ENCODE measurements at places on chromosomes 11 and 22.
A peak's percentile ranks its signal among the peaks of the same experiment; 100 is the strongest.

GRCh38 chr22:27990879-27991278, 71.8 kb upstream of the PITPNB start:
- no peak for DNase-seq

GRCh38 chr11:17258670-17259069, 17.9 kb upstream of the NUCB2 start:
- no peak for DNase-seq

DNA sequence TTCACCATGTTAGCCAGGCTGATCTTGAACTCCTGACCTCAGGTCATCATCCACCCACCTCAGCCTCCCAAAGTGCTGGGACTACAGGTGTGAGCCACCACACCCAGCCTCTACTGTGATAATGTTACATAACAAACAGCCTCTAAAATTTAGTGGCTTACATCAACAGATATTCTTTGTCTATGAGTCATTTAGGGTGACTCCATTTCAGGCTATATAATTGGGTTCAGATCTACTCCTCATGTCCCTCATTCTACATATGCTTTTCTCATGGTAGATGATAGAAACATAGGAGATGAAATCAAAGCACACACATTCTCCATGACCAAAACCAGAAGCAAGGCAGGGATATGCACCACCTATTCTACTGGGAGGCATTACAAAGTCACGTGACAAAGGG, 72.7 kb downstream of the SIK2 start:
- no peak for DNase-seq

DNA sequence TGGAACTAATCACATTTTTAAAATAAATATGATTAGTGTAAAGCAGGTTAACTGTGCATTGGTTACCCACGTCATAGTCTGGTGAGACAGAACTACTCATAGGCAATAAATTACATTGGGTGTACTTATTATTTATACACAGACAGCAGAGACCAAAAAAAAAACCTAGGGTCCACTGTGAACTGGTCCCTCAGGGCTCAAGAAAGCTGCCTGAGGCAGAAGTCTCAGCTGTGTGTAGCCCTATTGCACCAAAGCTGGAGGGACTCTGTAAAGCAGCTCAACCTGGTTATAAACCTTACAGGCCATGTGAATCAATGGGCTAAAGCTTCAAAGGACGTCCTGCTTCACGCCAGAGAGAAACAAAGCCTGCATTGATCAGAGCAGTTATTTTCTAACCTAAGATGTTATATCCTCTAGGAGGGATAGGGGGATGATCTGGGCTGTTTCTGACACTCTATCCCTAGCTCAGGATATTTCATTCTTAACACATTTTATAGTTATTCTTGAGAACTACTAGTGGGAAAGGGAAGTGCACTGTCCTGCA, 432.2 kb upstream of the ANO3 start:
- no peak for DNase-seq

- DNase-seq: no peak
These were observed 37.7 kb upstream of the SPTBN2 start for GRCh38 chr11:66766681-66767080.

DNA sequence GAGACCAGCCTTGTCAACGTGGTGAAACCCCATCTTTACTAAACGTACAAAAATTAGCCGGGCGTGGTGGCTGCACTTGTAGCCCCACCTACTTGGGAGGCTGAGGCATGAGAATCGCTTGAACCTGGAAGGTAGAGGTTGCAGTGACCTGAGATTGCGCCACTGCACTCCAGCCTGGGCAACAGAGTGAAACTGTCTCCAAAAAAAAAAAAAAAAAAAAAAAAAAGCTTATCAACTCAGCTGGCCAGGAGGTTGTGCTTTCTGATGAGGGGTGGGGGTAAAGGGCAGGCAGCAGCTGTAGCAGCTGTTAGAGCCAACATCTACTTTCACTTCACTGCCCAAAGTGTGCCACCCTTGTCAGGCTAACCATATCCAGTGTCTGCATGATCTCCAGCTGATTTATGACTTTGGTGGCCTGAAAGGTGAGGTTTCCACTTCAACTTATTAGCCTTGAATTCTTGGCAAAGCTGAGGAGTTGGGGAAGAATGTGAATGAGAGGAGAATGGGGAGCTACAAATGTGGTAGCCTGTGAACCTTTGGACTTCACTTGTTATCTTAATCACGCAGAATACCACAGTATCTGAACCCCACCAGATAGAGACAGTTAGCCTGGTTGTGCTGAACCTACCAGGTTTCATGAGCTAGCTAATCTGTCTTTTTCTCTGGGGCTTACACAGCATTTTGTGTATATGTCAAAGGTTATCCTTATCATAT, 19.6 kb downstream of the RNF121 start:
- DNase-seq: no peak

DNA sequence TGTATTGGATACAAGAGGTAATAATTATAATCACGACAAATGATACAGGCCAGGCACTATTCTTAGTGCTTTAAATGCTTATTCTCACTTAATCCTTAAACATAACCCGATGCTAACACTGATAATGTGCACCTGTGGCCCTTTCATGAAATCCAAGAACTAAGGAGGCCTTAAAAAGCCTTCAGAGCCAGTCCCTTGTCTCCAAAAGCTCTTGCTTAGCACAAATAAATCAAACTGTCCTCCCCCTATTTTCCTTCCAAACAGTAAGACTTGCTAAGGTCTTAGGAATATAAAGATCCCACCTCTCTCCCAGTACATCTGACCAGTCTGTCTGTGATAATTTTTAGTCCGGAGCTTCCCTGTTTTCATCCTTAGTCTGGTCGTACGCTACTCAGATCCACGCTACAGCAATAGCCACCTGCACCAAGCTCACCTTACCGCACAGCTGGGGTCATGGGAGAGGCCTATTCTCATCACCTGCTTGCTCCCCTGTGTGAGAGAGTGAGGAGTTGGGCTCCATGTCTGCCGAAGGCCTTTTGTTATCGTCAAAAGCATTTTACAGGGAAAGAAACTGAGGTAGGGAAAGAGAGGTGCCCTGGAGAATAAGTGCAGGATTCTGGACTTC, 16.9 kb downstream of the FXYD6 start:
- no peak for DNase-seq

DNA sequence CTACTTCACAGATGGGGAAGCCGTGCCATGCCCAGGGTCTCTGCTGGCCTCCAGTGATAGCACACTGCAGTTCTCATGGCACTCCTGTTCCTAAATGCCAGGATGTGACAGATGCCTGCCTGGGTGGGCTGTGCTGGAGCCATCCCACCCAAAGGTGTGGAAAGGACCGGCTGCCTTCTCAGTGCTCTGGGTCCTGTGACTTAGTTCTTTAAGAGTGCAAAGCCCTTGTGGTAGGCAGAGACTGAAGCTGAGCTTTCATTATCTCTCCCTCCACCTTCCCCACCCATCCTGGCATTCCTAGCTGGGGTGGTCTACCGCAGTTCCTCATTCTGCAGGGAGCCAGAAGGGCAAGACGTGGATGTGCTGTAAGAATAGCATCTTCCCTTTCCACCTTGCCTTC, 150.1 kb downstream of the CEP164 start:
- DNase-seq: no peak

DNA sequence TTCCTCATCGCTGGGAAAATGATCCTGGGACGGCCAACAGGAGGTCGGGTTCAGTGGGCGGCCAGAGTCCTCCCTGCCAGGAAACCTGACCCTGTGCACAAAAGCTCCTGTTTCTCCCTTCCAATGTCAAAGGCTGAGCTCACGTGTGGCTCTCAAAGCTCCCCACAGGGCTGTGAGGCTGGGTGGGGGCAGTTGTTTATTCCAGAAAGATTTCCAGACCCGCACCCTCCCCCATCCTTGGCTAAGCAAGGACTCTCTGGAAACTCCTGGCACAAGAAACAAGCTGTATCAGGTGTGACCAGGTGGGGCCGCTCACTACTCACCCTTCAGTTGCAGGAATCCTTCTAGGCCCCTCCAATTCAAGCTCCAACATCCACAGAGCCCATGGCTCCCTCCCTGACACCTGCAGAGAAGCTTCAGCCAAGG, 131.9 kb downstream of the SHANK2 start:
- DNase-seq: no peak

- DNase-seq: no peak
These were observed 5.1 kb downstream of the CHRNA10 start for GRCh38 chr11:3666023-3666530.

DNA sequence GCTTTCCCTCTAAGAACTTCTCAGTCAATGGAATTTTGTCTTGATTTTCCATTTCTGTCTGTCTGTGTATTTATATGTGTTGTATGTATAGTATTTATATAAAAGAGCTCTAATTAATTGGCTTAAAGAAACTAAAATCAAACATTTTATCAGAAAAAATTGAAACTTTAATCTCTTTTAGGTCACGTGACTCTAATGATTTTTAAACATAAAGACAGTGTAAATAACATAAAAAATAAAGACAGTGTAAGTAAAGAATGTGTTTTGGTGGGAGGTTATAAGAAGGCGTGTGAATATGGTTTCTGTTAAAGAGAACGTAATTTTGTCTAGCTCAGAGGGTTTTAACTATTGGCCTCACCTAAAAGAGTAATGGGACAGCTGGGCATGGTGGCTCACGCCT, 2.4 kb downstream of the JAML start:
- no peak for DNase-seq

DNA sequence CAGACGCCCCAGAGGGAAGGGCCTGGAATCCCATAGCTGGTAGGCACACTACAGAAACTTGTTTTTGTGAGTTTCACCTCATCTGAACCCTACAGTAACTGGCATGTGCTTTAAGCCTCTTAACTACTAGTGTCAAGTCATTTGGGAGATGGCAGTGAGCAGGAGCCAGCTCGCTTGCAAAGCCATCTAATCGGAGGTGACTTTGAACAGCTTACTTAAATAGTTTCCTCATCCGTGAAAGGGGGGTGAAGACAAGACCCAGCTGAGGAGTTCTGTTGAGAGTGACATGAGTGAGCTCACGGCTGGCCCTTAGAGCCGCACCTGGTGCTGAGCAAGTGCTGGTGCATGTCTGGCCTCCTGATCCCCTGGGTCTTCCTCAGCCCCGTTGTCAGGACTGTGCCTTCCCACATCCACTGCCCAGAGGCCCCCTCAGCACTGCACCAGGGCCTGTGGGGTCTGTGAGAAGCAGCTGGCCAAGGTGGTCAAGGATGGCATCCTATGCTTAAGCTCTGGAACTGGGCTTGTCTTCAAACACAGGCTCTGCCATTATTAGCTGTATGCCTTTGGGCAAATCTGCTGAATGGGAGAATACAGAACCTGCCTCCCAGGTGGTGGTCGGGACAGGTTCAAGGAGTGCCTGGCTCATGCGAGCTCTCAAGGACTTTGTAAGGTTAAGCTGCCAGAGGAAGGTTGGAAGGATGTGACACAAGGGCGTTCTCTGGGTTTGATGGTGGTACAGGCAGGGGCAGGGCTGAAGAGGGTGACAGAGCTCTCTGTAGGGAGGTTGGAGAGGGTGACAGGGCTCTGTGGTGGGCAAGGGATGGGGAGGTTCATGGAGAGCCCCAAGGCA, 27.3 kb downstream of the INCENP start:
- no peak for DNase-seq

DNA sequence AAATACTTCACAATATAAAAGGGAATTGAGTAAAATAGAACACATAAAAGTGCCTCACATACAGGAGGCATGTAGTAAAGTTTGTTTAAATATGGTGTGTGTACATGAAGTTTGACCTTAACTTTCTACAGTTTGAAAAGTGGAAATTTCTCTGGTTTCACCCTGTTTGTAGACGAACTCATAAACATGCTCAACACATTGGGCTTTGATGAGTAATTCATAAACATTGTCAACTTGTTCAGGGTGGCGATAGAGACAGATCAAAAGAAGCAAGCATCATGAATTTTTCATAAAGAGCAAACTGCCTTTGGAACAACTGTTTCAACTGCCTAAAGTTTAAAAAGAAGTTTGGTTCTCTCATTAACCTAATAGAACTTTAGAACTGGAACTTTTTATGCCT, 9.1 kb downstream of the SLN start:
- no peak for DNase-seq

GRCh38 chr22:44697423-44698141, 4.4 kb upstream of the PRR5 start:
- peak; percentile 78 for DNase-seq

DNA sequence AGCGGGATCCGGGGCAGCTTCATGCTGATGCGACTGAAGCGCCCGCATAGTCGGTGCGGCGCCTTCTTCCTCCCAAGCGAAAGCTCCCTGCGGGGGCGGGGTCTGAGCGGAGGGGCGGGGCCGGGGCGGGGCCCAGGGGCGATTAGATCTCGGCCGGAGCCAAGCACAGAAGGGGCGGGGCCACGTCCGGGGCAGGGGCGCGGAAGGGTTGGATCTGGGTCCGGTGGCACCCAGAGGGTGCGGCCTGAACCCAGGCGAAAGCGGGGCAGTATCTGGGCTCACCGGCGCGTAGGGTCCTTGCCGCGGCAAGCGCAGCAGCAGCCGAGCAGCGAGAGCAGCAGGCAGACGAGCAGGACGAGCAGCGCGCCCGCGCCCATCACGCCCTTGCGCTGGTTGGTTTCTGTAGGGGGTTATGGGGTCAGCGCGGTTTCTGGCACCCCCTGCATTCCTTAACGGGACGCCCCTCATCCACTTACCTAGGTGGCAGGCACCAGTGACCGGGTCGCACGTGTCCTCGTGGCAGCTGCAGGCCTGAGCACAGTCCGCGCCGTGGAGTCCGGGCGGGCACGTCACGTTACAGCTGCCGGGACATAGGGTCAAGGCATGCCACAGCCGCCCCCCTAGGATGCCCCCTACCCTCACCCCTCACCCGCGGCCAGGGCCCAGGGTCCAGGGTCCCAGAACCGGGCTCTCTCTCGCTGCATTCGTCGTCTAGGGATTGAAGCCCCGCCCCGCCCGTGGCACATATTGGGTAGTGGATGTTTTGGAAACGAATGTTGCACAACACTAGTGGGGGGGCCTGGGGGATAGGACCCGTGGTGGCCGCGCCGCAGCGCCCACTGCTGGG, 8.1 kb downstream of the SCARF2 start:
- DNase-seq: peak; percentile 80

DNA sequence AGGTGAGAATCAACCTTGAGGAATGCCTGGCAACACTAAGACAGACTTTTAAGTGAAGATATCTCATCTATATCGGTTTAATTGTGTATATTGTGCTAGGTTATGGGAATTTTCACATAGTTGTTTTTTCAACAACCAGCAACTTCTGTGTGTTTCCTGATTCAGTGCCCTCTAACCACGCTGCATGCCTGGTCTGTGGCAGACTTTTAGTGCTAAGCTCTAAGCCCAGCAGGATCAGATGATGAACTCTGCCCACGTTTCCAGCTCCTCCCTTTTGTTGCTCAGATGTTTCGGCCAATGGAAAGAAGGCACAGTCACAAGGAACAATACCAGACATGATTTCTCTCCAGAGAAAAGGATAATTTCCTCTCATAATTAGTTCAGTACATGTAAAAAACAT, 1.4 kb upstream of the VWA5A start:
- DNase-seq: no peak

Data from CD4-positive, alpha-beta memory T cell (primary cell).